ENCODE measurements at places on chromosomes 4 and X. TPM values are rescaled to one million over a fixed set of nuclear protein-coding genes. Genes with fewer than 3 reads are reported as not detected.

Gene TLL1
- 32.7 TPM for total RNA-seq

Gene HSFX4
- total RNA-seq = not detected

Gene ASB9
- 5.3 TPM for total RNA-seq

Gene SPP1
- 11.6 TPM for total RNA-seq

Gene COL25A1
- total RNA-seq = 0.14 TPM

Gene PPP1R2C
- not detected for total RNA-seq

Gene MAOB
- total RNA-seq = 0.23 TPM

Gene WAS
- total RNA-seq = 0.09 TPM

Gene ACOX3
- total RNA-seq = 29.3 TPM

Gene TKTL2
- not detected for total RNA-seq

Gene EVC
- total RNA-seq = 20.4 TPM

Gene EDA
- 3.1 TPM for total RNA-seq

Gene SRPX2
- 22.0 TPM for total RNA-seq
